Stimulated activated CD4-positive, alpha-beta T cell treated with anti-CD3 and anti-CD28 coated beads, Interleukin-12 subunit alpha, Interleukin-12 subunit beta, amount 100 ng/mL, for 48 hours (primary cell): ENCODE measurements at places on chromosomes 5 and 9.

DNA sequence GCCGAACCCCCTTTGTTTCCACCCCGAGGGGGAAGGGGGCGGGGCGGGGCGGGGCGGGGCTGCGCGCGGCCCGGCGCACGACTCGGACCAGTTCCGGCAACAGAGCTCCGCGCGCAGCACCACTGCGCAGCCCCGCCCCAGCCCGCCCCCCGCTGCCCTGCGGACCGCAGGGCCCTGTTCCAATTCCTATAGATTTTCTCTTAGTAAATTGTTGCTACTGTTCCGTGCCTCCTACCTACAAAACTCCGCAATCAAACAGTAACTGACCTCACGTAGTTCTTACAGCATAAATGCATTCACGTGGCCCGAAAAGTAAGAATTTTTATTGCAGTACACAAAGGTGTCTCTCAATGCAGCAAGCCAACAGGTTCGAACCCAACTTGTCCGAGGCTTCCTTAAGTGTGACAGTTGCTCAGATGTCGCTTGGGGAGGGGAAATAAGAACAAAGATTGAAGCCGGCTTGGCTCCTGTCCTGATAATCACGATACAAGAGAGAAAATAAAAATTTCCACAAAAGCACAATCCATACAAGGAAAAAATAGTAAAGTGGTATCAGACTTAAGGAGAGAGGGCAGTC is 1.2 kb upstream of the RNF38 start:
- no peak for DNase-seq

DNA sequence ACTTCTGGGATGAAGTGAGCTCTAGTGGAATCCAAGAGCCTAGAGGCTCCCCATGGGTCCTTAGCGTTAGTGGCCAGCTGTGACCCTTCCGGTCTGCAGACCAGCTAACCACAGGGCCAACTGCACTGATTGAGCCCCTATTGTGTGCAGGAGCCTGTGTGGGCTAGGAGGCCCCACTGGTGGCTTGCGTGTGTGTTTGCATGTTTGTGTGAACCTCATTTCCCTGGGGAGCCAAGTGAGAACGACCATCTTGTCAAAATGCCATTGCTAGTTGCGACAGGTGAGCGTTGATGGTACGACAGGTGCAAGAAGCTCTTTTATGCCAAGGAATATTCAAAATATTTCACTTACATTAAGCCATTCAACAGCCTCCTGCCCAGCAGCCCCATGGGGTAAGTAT is 44.1 kb upstream of the ANKRD33B start:
- no peak for DNase-seq

DNA sequence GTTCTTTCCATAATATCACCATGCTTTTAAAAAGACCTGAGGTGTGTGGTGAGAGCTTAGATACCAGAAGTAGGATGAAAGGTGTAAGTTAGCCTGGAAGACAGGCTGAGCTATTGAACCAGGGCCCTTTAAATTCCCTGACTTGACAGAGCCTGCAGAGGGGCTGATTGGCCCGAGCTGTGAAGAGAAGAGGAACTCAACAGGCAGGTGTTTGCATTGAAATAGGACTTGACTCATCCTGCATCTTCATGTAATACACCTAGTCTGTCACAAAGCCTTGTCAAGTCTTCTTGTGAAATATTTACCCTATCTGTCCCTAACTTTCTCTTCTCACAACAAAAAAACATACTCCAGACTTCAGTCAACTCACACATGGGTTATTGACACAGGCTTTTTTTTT is 16.6 kb upstream of the ANP32B start:
- no peak for DNase-seq

- no peak for DNase-seq
Measured at GRCh38 chr9:129998491-129999140, 44.4 kb downstream of the FNBP1 start.

GRCh38 chr5:71924980-71925379 is 182.3 kb upstream of the MAP1B start:
- DNase-seq, result no peak

- DNase-seq, result no peak
Measured at GRCh38 chr9:19498015-19498414, 89.2 kb downstream of the ACER2 start.

- DNase-seq, result no peak
Measured at GRCh38 chr5:96776621-96777020, 31.1 kb downstream of the ERAP1 start.

GRCh38 chr9:72978744-72979143 is 25.9 kb upstream of the ALDH1A1 start:
- no peak for DNase-seq

DNA sequence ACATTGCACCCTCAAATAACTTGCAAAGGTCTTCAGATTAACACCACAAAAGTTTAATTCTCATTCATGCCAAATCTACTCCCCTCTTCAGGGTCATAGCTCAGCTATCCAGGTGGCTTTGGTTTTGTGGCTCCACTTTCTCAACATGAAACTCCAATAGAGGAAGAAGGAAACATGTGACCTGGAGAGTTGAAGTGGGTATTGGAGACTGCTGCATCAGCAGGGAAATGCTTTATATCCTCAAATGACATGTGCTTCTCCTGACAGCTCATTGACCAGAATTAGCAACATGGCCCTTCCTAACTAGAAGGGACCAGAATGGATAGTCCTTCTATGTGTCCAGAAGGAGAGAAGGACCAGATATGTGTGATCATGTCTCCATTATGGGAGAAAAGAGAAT is 73.6 kb downstream of the TLR4 start:
- DNase-seq, result no peak

- no peak for DNase-seq
Measured at GRCh38 chr5:142475102-142475513, 150.3 kb upstream of the SPRY4 start.

DNA sequence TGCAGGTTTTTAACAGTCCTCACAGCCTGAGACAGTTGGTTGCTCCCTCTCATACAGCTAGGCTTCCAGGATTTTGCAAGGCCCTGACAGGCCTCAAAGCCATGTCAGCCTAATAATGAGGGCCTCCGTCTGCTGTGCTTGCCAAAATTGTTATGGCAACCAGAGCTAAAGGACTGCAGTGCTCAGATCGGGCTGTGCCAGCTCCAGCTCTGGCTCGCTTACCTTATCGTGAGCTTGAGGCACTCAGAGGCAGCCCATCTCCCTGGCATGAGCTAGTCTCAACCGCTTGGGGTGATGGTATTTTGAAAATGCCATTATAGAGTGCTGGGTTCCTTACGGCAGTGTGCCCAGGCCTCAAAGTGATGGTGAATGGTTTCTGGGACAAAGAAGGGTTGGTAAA is 8.4 kb downstream of the MTAP start:
- DNase-seq, result no peak

- no peak for DNase-seq
Measured at GRCh38 chr9:126154182-126154827, 172.3 kb upstream of the MVB12B start.

- no peak for DNase-seq
Measured at GRCh38 chr5:160390787-160391696, 8.8 kb downstream of the FAM200C start.

DNA sequence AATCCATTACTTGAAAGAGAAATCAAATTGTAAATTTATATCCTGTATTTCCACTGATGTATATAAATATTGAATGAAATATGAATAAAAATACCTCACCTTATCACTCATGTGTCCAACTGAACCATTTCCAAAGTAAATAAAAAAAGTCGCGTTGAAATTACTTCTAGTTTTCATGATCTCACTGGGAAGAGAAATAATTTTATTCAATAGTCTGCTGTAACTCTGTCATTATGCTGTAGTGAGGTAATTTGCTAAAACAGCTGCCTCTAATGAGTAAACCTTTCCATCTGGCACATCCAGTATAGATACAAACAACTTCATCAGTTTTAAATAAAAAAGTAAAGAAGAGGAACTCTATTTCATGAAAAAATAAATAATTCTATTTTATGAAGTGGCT is 611.5 kb downstream of the ZNF608 start:
- DNase-seq, result no peak

DNA sequence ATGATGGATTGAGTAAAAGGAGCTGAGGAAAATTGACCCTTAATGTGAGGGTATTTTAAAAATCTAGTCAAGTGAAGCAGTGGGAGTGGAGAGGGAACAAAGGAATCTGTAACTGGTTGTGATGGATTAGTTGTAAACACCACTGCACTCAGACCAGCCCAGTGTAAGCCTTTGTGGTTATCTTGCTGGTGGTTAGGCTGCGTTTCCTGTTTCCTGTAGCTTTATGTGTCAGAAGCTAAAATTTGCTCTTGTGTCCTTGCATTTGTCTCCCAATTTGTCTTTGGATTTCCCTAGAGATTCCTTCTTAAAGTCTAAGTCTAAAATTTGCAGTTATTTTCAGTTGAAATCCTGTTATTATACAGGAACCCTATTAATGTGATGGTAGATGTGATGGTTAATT is 6.3 kb downstream of the IFNA21 start:
- no peak for DNase-seq

DNA sequence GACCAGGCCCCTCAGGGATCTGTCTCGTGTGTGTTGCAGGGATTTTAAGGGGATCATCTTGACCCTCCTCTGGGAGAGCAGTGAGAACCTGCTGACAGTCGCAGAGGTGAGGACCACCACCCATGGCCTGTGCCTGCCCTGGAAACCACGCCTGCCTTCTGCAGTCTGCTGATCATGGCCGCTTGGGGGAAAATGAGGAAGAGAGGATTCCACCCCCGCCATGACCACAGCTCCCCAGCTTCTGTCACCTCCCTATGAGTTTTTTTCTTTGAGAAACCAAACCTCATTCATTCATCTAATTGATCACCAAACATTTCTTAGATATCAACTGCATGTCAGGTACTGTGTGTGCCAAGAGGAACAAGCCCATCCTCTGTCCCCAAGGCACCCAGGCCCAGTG is 46.3 kb upstream of the TDRD7 start:
- DNase-seq, result no peak

DNA sequence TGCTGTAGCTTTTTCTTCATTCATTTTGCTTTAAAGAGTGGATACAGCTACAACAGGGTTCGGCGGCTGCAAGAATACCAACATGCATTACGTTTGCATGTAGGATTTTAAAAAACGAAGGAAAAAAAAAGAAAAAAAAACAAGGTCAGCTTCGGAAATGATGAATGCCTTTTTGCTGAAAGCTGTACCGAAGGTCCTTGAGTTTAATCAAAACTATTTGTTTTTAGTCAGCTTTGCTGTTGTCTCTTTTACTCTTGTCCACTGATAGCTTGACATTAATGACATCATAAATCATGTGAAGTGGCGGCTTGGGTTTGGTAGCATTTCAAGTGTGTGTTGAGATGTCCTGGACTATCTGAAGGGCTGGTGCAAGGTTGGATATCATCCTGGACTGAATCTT is 779.1 kb downstream of the NR2F1-AS1 start:
- no peak for DNase-seq

- DNase-seq, result no peak
Measured at GRCh38 chr9:121294866-121295661, 27.1 kb downstream of the GSN start.

DNA sequence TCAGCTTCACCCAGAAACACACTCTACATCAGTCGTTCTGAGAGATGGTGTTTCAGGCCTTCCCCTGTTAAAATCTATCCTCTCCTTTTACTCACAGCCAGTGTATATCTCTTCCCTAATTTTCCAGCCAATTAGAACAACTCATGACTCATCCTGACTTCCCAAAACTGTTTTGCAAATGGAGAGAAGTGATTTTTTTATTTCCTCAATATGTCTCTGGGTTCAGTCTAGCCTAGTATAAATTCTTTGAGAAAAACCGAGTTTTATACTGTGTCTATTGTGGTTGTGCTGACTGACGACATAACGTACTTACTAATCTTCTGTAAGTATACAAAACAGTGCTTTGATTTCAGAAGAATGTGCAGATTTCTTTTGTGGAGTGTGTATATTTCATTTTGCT is 28.4 kb upstream of the CAST start:
- DNase-seq, result no peak

GRCh38 chr5:88544671-88545070 is 276.0 kb upstream of the TMEM161B start:
- DNase-seq, result no peak
